ENCODE measurements at places on chromosomes 7 and 10. TPM values are rescaled to one million over a fixed set of nuclear protein-coding genes. Genes with fewer than 3 reads are reported as not detected.

Gene SLC39A12
- total RNA-seq = not detected

DNA sequence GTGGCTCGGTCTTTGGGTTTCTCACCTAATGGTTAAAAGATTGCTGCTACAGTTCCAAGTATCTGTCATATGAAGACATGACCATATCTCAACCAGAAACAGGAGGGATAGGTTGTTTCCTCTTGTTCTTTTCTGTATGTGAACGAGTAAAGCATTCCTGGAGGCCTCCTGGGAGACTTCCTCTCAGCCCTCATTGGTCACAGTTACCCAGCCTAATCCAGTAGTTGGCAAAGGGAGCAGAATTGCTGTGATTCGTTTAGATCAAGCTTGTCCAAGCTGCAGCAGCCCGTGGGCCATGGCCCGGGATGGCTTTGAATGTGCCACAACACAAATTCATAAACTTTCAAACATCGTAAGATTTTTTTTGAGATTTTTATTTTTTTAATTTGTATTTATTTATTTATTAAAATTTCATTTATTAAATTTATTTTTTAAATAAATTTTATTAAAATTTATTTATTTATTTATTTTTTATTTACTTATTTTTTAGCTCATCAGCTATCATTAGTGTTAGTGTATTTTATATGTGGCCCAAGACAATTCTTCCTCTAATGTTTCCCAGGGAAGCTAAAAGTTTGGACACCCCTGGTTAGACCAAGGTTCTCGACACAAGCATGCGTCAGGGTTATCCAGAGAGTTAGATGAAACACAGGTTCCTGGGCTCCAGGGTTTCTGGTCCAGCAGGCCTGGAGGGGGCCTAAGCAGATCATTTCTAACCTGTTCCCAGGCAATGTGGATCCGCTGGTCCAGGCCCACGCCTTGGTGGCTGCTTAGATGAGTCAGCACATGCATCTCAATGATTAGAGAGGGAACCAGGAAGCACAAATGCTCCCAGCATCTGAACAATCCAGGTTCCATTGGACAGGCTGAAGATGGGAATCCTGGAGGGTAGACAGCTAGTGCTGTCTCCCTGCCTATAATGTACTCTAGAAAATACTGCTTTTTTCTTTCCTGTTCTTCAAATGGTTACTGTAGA is 25.6 kb downstream of the CDC123 start:
- H3K4me1 ChIP-seq = no peaks in the 10 kb centered on the region
- DNase-seq = no peak
- no peak overlapping the region for H3K4me3 ChIP-seq
- H3K27ac ChIP-seq = no peak overlapping the region
- no peaks in the 10 kb centered on the region for H3K27me3 ChIP-seq
- peaks cover 53% of the 10 kb centered on the region for H3K36me3 ChIP-seq

DNA sequence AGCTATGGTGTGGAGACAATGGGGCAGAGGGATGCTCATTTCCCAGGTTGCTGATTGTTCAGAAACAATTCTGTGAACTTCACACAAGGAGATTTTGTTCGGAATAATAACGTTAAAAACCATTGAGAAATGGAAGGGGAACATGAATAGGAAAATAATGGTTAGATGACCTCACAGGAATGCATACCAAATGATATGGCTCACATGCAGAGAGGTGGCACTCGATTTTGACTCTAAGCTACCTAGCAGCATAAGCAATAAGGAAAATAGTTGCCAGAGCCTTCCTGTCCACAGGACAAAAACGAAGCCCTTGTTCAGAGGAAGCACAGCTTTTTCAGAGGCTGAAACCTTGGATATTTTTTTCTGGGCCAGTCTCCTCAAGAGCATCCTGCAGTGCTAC is 293.1 kb downstream of the ZEB1 start:
- no peak overlapping the region for H3K27ac ChIP-seq
- DNase-seq = no peak
- no peaks in the 10 kb centered on the region for H3K4me1 ChIP-seq
- no peaks in the 10 kb centered on the region for H3K27me3 ChIP-seq

Gene CDC14C
- not detected for total RNA-seq

Gene RARRES2
- 21.5 TPM for total RNA-seq

DNA sequence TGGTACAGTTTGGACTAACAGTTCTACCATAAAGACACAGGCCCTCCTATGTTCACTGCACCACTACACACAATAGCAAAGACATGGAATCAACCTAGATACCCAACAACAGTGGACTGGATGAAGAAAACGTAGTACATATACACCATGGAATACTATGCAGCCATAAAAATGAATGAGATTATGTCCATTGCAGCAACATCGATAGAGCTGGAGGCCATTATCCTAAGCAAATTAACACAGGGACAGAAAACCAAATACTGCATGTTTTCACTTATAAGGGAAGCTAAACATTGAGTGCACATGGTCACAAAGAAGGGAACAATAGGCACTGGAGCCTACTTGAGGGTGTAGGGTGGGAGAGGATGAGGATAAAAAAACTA is 75.0 kb downstream of the MEST start:
- H3K27me3 ChIP-seq = no peaks in the 10 kb centered on the region
- no peak for DNase-seq
- no peak overlapping the region for H3K4me3 ChIP-seq
- H3K4me1 ChIP-seq = no peaks in the 10 kb centered on the region
- H3K27ac ChIP-seq = no peak overlapping the region

- H3K27me3 ChIP-seq = no peaks in the 10 kb centered on the region
- no peaks in the 10 kb centered on the region for H3K36me3 ChIP-seq
- no peak overlapping the region for H3K4me3 ChIP-seq
- H3K4me1 ChIP-seq = no peaks in the 10 kb centered on the region
Measured at GRCh38 chr7:101998906-101999240, 181.4 kb downstream of the CUX1 start.

DNA sequence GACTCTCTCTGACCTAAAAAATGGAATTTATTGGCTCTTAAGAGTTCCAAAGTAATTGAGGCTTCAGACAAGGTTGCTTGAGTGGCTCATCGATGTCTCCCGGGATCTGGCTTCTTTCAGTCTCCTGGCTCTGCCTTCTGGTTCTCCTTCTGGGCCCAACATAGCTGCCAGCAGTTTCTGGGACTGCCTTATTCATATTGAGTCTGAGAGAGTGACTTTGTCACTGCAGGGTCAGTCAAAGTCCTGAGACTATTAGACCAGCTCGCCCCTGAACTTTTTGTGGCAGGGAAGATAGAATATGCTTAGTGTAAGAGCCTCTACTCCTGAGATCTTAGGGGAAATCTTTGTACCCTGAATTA is 94.0 kb downstream of the MMRN2 start:
- no peak overlapping the region for H3K27ac ChIP-seq
- no peaks in the 10 kb centered on the region for H3K36me3 ChIP-seq
- no peaks in the 10 kb centered on the region for H3K27me3 ChIP-seq
- no peak overlapping the region for H3K4me3 ChIP-seq

Gene FAM241B
- 1.4 TPM for total RNA-seq

Gene NPTX2
- total RNA-seq = 4.1 TPM

Gene SMURF1
- total RNA-seq = 36.9 TPM

DNA sequence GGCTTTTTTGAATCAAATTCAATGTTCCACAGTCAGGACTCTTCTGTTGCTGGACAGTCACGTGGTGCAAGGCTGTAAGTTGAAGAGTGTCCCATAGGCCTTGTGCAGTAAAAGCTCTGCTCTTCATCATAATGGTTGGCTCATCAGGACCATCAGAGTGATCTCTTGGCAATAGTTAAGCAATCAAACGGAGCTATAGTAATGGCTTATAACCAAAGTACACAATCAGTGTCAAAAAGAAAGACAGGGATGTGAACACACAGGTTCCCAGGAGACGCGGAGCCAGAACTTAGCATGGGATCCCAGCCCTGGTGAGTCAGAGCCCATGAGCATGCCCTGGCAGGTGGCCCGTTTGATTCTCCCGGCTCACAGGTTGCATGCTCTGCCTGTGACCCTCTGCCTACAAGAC is 10.8 kb upstream of the GPNMB start:
- H3K4me1 ChIP-seq = no peaks in the 10 kb centered on the region
- no peak for DNase-seq
- H3K27ac ChIP-seq = no peak overlapping the region
- H3K4me3 ChIP-seq = no peak overlapping the region
- no peaks in the 10 kb centered on the region for H3K27me3 ChIP-seq

GRCh38 chr7:46970476-46970875 is 611.4 kb downstream of the TNS3 start:
- H3K36me3 ChIP-seq = no peaks in the 10 kb centered on the region
- no peak for DNase-seq
- no peaks in the 10 kb centered on the region for H3K27me3 ChIP-seq
- H3K4me1 ChIP-seq = no peaks in the 10 kb centered on the region
- no peak overlapping the region for H3K4me3 ChIP-seq
- H3K27ac ChIP-seq = no peak overlapping the region

DNA sequence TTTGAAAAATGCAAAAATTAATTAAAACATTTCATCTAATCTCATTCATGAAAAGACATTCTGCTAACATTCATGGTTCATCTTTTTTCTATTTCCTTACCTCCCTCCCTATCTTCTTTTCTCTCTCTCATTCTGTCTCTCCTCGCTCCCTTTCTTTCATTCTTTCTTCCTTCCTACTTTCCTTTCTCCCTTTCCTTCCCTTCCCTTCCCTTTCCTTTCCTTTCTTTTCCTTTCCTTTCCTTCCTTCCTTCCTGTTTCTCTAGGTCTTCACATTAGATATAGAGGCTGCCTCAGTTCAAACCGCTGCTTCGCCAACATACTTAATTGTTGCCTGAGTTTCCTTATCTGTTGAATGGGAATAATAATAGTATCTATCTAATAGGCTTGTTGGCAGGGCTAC is 21.9 kb downstream of the SFRP4 start:
- no peaks in the 10 kb centered on the region for H3K27me3 ChIP-seq
- H3K36me3 ChIP-seq = no peaks in the 10 kb centered on the region
- DNase-seq = no peak
- no peaks in the 10 kb centered on the region for H3K4me1 ChIP-seq

DNA sequence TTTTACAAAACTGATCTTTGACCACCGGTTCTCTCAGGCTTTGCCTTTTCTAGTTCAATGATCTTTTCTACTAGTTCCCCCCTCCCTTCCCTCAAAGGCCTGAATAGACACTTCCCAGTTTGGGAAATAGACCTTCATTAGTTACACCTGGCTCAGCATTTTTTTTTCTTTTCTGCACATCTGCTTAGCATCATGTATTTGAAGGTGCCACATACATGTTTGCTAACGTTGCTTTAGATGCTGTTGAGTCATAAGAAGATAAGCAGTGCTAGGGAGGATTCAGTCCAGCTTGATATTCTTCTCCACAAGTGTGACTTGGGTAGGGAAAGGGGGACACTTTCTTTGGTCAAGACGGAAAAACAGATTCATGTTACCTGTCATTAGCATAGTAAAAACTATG is 78.3 kb downstream of the BICC1 start:
- H3K27me3 ChIP-seq = no peaks in the 10 kb centered on the region
- no peak overlapping the region for H3K27ac ChIP-seq
- H3K4me3 ChIP-seq = no peak overlapping the region
- no peaks in the 10 kb centered on the region for H3K4me1 ChIP-seq

GRCh38 chr10:82811621-82812020 is 936.6 kb downstream of the NRG3 start:
- H3K4me3 ChIP-seq = no peak overlapping the region
- H3K36me3 ChIP-seq = no peaks in the 10 kb centered on the region
- H3K27me3 ChIP-seq = no peaks in the 10 kb centered on the region
- DNase-seq = no peak

Gene SEMA3C
- 35.7 TPM for total RNA-seq

Gene SLC18A3
- total RNA-seq = 0.47 TPM
